ENCODE measurements at places on chromosomes 16 and 17.

DNA sequence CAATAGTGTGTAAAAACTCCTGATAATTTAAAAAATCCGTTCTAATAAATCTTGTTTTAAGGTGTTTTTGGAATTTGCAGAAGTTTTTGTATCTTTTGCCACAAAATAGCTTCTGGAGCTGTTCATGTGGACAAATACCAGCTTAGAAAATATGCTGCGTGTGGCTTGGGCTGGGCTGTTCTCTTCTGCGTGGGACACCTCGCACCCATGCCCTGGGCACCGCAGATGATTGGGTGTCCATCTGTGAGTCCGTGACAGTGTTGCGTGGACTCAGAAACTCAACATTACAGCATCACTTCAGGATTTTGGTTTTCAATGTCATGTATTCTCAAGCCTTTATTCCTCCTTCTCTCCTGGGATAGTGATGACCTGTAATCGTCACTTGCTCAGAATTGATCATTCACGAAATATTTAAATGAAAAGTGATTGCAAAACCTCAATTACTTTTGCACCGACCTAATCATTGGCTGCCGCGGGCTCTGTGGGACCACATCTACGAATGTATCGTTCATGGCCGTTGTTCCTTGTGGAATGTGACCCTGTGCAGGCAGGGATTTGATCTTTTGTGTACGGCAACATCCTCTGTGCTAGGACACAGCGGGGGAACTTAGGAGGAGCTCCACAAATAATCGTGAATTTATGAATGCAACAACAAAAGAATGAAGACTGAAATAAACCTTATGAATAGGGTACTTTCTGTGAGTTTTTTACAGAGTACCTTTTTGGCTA is 210.3 kb upstream of the FOXF1 start:
- no peak for DNase-seq

DNA sequence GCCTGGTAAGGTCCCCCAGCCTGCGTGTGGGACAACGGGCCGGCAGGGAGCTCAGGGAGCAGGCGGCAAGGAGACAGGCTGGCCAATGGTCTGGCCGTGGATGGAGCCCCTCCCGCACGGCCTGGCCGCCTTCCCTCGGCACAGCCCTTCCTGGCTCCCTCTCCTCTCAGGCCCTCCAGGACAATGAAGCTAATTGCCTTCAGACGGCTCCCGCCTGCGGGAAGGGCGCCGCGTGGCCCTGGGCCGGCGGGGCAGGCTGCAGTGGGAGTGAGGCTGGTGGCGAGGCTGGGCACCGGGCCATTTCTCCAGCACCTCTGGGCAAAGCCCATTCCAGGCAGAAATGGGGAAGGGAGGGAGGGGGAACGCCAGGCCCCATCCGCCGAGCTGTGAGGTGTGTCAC is 50.9 kb downstream of the ENGASE start:
- DNase-seq: peak; percentile 19

DNA sequence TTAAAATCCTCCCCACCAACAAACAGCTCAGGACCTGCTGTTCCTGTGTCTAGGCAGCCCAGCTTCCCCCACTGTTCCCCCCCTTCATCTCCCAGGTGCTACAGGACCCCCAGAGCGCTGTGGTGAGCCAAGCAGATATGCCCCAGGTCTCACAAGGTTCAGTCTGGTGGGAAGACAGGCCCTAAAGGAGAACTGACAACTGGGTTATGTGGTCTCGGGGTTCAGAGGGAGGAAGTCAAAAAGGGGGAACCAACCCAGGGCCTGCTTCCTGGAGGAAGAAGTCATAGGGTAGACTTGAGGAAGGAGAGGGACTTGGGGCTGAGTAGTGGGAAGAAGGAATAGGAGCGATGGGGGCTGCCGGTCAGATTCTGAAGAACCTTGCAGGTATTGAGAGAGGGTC is 2.6 kb downstream of the RIPOR1 start:
- no peak for DNase-seq

DNA sequence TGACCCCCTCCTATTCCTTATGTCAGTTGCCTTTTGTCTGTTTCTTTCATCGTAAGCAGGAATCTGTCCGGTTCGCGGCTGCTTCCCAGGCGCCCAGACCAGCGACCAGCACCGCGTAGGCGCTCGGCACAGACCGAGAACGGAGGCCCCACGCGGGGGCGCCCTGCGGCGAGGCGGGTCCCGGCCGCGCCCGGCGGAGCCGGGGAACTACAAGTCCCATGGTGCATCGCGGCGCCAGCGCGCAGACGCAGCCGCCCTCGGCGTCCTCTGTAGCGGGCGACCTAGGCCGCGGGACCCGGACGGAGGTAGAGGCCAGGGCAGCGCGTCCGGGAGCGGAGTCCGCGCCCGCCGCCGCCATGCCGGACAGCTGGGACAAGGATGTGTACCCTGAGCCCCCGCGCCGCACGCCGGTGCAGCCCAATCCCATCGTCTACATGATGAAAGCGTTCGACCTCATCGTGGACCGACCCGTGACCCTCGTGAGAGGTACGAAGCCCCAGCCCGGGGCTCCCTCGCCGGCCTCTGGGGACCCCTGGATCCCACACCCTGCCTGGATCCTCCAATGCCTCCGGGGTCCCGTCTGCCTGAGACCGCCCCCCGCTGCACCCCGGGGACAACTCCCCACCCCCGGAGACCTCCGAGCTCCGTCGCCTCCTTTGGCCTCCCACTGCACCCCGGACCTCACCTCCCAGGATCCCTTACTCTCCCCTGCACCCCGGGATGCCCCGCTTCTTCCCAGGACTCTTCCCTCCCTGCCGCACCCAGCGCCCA is at the start of gene NDUFB10:
Gene NDUFB10 (plus strand): TSS at position 270 of the 771 bp plus-strand sequence. CDS start 87 bp downstream, at position 357.
- peak; percentile 94 for DNase-seq

GRCh38 chr17:7014995-7015958 is 2.9 kb downstream of the RNASEK start:
- peak; percentile 47 for DNase-seq

DNA sequence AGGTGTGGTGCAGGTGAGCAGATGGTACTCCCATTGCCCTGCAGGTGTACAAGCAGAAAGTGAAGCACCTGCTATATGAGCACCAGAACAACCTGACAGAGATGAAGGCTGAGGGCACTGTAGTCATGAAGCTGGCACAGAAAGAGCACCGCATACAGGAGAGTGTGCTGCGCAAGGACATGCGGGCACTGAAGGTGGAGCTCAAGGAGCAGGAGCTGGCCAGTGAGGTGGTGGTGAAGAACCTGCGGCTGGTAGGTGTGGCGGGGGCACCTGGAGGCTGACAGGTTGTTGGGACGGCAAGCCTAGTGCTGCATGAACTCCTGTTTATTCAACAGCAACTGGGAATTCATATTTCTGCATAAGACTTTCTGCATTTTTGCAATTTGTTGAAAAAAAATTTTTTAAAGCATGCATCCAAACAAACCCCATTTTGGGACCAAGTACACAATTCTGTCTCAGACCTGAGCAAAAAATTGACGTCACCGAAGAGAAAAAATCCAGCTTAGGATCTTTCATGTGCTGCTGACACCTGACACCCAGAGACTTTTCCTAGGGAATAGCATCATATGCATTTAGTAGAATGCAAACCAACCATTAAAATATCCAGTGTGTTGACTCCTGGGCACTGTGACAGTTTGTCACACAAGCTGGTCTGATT is 13.5 kb upstream of the DBNDD1 start:
- DNase-seq: no peak

GRCh38 chr17:78653382-78653781 is 76.2 kb upstream of the DNAH17 start:
- DNase-seq: no peak

DNA sequence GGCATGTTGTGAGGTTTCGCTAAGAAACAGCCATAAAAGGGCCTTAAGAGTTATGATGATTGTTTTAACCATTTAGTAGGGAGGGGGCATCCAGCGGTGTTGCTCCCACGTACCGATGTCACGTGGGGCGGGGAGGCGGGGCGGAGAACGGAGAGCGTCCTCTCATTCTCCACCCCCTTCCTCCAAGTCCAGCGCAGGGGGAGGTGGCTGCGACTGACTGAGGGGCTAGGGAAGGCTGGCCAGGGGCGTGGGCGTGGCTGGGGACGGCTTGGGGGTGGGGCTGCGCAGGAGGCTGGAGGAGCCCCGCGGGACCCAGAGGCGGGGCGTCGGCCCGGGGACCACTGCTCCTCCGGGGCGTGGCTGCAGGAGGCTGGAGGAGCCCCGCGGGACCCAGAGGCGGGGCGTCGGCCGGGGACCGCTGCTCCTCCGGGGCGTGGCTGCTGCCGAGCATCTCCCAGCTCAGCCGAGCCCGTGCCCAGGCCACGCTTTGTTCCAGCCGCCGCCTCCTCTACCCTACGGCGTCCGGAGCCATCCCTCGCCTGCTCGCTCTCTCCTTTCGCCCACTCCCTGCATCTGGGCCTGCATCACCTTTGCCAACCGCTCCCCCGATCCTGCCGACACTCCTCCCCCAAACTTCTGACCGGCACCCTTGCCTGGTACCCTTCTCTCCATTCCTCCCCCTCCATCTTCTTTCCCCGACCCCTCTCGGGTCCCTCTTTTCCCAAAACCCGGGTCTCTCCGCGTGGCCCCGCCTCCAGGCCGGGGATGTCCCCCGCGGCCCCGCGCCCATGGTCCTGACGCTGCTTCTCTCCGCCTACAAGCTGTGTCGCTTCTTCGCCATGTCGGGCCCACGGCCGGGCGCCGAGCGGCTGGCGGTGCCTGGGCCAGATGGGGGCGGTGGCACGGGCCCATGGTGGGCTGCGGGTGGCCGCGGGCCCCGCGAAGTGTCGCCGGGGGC is at the start of gene SARM1:
Gene SARM1 (plus strand): TSS at position 450 of the 958 bp plus-strand sequence. CDS start 339 bp downstream, at position 789.
- DNase-seq: peak; percentile 96

DNA sequence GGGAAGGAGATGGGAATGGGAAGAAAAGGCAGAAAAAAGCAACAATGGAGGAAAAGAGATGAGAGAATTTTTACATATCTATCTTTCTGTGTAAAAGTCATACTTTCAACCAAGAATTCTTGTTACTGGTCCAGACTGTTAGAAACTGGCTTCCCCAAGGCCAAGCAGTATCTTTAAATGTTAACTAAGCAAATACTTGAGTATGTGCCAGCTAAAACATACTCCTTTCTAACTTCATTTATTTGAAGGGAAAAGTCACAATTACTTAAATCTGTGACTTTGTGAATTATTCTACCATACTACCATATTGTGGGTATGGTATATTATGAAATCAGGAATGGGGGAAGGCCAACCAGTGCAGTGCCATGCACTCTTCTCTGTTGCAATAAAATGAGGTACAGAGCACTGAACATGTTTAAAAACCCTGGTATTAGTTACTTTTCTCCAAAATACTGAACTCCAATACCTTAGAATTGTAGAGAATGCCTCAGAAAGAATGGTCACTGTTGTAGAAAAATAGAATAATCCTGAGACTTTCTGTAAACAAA is 92.3 kb upstream of the C17orf78 start:
- DNase-seq: no peak

DNA sequence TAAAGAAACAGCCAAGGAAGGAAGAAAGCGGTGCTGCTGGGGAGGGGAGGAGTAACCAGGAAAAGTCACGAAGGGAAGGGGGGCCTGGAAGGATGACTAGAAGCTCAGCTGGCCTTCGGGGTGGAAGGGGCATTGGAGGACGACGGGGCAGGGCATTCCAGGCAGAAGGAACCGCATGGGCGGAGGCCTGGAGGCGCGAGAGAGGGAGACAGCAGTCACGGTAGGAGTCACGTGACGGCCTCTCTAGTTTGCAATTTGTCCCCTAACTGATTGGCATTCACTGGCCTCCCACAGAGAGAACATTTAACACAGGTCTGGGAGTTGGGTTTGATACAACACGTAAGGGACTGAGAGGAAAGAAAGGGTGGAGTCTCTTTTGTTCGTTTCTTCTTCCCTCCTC is 63.9 kb downstream of the RTN4RL1 start:
- DNase-seq: peak; percentile 92

- peak; percentile 27 for DNase-seq
These were observed 94.8 kb upstream of the CPHXL start for GRCh38 chr16:75821117-75821516.

- DNase-seq: no peak
These were observed 94.1 kb upstream of the SIAH1 start for GRCh38 chr16:48479329-48479728.

- DNase-seq: peak; percentile 59
These were observed 34.9 kb downstream of the CD300LF start for GRCh38 chr17:74677558-74678466.

All from ELF-1 (cell line).